ENCODE measurements at places on chromosomes 1 and 21.
A peak's percentile ranks its signal among the peaks of the same experiment; 100 is the strongest.

GRCh38 chr1:47409311-47410067, 6.6 kb upstream of the FOXE3 start:
- DNase-seq: no peak

DNA sequence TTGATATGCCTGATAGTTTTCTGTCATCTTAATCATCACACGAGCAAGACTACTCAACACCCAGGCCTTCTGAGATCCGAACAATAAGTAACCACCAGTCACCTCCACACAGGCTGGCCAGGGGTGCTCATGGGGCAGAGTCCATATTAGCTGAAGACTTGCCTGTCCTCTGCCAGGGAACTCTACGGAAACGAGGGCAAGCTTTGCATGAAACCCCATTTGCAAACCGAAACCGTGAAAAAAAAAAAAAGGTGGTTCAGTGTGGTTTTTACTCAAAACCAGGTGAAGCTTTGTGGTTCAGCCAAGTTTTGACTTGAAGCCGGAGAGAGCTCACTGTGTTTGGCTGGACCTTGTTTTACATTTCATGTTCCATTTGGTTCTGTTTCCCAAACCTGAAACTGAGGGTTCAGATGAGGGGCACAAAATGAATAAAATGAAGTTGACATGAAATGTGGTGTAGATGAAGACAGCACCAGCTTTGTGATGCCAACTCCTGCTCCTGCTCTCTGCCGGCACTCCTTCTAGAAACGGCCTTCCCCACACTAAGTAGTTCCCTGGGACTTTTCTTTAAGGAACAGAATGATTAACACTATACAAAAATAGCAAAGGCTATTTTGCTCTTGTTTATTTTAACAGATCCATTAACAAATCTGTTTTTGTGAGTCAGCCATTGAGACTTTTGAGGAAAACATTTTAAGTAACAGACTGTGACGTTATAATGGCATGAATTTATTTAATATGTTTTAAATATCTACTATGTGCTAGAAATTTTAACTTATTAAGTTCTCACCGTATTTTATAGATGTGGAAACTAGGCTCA, 74.7 kb downstream of the RUNX1 start:
- no peak for DNase-seq

DNA sequence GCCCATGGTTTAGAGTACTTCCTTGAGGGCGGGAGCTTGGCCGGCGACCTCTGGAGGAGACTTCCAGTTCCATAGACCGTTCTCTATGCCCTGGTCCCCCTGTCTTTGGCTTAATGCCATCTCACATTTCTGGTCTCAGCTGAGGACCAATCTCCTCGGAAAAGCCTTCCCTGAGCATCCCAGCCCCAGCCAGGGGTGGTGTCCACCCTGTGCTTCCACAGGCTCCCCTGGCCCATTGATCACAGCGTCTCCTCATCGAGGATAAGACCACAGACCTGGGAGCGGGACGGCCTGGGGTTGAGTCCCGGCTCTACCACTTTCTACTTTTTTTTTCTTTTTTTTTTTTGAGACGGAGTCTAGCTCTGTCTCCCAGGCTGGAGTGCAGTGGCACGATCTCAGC, 14.5 kb downstream of the WNT4 start:
- no peak for DNase-seq

DNA sequence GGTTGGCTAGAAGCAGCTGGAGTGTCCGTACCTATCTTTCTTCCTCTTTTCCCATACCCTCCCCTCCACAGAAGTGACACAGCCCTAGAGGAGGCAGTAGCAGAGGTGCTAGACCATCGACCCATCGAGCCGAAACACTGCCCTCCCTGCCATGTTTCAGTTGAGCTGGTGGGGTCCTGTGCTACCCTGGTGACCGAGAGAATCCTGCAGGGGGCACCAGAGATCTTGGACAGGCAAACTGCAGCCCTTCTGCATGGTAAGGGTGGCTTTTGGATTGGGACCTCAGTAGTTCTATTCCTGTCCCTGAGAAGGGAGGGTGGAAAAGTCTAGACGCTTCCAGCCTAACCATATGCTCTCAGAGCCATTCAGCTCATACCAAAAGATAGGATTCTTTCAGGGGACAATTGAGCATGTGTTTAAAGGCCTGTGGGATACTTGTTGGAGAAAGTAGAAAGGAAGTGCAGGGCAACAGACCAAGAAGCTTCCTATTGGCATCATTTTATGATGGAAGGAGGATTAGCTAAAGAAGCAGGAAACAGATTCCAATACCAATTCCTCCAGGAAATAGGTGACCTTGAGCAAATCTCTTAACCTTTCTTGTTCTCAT, 11.7 kb upstream of the BNIPL start:
- peak; percentile 85 for DNase-seq

- no peak for DNase-seq
These were observed 189.9 kb downstream of the ZC3H11B start for GRCh38 chr1:219422811-219423598.

DNA sequence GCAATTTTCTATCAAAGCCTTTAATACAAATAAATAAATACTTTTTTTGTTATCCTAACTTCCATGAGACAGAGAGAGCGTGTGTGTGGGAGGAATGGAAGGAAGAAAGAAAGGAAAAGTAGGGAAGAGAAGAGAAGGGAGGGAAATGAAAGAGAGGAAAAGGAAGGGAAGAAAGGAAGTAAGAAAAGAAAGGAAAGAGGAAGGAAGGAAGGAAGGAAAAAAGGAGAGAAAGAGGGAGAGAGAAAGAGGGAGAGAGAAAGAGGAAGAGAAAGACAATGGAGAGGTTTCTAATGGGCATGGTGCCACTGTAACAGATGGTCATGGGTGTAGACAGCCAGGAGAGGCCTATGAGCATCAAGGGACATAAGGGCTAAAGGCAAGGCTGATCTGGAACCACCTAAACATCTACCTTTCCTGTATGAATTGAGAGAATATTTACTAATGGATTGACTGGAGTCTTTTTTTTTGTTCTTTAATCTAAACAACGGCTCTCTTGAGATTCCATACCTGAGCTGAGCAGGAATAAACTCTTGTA, 234.9 kb downstream of the PTPRC start:
- DNase-seq: no peak

All from NT2/D1 (cell line).